Naive thymus-derived CD4-positive, alpha-beta T cell (primary cell): ENCODE measurements at places on chromosomes 6 and 20.

- DNase-seq: no peak
These were observed 16.0 kb upstream of the IP6K3 start for GRCh38 chr6:33762713-33763112.

DNA sequence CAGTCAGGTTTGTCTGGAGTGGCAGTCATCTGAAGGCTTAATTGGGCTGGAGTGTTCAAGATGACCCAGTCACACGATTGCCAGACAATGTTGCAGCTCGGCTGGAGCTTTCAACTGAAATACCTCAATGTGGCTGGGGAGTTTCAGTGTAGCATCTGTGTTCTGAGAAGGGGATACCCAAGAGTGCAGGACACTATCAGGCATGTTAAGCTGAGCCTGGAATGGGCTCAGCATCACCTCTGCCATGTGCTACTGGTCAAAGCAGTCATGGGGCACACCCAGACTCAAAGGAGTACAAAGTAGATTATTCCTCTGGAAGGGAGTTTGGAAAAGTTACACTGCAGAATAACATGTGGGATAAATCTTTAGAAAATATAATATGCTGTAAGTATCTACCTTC is 363.9 kb downstream of the KIF16B start:
- no peak for DNase-seq

- DNase-seq: no peak
These were observed 14.8 kb upstream of the ABCC10 start for GRCh38 chr6:43412541-43412940.

DNA sequence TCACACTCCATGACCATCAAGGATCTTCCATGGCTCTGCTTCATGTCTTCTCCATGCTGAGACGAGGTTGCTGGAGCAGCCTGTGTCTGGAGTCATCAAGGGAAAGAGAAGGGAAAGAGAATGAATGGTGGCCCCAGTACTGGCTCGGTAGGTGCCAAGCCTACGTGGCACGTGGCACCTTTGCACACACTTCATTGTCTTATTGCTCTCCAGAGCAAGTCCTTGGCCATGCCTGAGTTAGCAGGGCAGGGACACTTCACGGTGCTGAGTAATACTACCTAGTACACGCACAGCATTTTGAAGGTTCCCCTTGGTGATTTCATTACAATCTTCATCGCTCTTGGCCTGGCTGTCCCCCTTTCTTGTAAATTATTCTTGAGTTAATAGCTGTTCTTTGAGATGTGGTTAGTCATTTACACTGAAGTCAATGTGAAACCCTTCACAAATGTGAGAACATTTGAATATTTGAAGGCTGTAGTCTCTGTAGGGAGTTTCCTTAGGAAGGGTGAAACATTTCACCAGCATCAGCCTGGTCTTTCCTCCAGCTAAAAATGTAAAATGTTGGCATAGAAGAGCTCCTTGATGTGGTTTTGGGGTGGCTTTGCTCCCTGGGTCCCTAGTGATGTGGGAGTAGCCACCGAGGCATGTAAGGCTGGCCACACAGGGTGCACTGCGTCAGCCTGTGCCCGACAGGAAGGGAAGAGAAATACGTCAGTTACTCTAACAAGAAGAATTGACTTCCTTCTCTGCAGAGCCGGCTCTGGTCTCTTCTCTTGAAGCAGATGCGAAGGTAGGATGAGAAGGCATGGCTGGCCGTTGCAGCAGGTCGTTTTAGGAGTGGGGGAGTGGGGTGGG is at the start of gene SYTL3:
Gene SYTL3 (plus strand): TSS at position 766 of the 855 bp plus-strand sequence. CDS start 13,215 bp downstream, outside the sequence.
- peak; percentile 89 for DNase-seq

GRCh38 chr20:46272389-46273047 is 35.8 kb downstream of the CDH22 start:
- DNase-seq: no peak

GRCh38 chr20:23456409-23456808 is 3.7 kb upstream of the CST11 start:
- DNase-seq: no peak

DNA sequence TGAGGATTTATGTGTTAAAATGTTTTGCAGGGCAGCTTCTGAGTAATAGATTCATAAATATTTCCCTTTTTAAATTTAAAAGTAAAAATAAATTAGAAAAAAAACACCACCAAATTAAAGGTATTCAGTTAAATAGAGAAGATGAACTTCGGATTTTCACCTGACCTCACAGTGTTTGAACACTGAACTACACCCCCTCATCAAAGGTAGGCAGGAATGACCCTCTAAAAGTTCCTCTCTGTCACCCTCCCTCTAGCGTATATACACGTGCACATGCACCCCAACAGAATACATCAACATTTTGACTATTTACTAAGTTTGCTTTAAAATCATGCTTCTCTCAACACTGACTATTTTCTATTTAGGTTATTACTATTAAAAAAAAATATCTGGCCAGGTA is 528.3 kb downstream of the QKI start:
- DNase-seq: no peak
